Inflammatory macrophage treated with lipopolysaccharide for 4 hours (primary cell): ENCODE measurements at places on chromosomes 12 and 14.

DNA sequence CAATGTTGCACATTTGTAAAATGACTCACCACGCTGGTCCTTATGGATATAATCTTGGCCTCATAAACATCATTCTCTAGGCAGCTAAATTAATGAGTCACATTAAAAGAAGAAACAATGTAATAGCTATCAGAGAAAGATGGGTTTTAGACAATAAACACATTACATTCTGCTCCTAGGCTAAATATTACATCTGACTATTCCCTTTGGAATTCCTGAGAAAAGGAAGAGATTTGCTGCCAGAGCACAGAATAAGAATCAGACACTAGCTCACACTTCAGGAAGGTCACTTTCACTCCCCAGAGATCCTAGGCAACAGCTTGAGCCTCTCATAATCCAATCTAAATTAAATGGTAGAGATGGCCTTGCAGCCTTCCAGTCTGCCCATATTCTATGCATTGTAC is 218.2 kb downstream of the PTPRO start:
- no peak for DNase-seq

GRCh38 chr12:124616394-124617221 is 49.2 kb upstream of the NCOR2 start:
- DNase-seq: peak; percentile 80

GRCh38 chr12:47839214-47839876 is 19.6 kb upstream of the HDAC7 start:
- no peak for DNase-seq

DNA sequence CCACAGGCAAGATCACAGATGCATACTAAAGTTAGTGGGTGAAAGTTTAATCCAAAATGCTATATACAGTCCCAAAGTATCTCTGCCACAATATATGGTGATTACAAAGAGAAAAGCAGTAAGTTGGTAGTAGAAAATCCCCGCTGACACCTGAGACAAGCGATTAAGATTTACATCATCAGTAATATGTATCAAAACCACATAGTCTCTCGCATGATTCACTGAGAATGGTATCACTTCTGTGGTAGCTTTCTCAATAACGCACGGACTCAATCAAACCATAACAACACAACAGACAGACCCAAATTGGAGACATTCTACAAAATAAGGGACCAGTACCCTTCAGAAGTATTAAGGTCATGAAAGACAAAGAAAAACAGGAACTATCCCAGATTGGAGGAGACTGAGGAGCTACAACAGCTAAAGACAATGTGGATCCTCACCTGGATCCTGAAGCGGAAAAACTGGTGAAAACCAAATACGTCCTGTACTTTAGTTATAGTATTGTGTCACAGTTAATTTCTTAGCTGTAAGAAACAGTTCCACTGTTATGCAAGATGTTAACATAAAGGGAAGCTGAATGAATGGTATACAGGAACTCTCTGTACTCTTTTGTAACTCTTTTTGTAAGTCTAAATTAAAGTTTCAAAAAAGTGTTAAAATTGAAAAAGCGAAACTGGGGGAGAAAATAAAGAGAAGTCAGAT is 51.0 kb downstream of the SPTLC2 start:
- peak; percentile 92 for DNase-seq

DNA sequence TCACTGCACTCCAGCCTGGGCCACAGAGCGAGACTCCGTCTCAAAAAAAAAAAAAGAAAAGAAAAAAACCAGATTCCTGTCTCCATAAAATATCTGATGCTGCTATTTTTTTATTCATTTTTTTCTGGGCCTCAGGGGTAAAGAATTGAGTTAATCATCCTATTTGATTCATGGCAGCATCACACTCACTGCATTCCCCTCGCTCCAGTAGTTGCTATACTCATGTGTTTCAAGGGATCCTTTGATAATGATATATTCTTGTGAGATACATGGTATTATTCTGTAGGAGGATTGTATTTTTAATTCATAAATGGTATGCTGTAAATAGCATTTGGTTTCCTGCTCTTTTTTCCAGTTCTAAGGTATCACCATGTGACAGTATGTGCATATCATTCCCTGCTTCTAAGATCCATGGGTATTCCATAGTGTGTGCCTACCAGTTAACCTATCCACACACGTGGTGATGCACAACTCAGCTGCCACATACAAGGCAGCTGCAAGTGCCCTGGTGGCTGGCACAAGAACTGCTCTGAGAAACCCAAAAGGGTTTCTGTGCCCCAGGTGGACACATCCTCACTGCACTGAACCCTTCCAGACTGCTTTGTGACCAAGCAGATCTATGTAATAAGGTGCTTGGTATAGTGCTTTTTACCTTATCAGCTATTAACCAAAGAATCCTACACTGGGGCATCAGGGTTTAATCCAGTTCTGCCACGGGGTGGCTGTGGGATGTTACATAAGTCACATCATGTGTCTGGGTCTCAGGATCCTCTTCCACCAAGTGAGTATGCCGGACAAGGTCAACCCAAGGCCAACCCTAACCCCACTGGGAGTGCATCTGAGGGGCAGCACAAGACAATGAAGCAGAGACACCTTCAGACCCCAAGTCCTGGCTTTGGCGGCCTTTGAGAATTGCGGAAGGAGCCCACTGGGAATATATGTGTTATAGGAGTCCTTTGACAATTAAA is 74.6 kb downstream of the ZFP36L1 start:
- peak; percentile 38 for DNase-seq

GRCh38 chr12:65924716-65925115 is 100.4 kb downstream of the HMGA2 start:
- no peak for DNase-seq

DNA sequence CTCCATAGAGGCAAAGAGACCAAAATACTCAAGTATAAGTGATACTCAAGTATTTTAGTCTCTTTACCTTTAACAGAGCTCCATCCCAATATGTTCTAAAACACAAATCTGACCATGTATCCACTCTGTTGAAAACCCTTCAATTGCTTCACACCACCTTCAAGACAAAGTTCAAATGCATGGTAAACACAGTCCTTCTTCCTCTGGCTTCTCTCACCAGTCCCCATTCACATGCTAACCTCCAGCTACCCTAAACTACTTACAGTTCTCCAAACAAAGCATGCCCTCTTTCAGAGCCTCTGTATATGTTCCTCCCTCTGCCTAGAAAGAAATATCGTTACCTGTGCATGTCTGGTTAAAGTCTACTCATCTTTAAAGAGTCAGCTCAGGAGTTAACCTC is 100.2 kb downstream of the NUMB start:
- no peak for DNase-seq

- no peak for DNase-seq
Measured at GRCh38 chr12:116891019-116891418, 9.8 kb upstream of the HRK start.

DNA sequence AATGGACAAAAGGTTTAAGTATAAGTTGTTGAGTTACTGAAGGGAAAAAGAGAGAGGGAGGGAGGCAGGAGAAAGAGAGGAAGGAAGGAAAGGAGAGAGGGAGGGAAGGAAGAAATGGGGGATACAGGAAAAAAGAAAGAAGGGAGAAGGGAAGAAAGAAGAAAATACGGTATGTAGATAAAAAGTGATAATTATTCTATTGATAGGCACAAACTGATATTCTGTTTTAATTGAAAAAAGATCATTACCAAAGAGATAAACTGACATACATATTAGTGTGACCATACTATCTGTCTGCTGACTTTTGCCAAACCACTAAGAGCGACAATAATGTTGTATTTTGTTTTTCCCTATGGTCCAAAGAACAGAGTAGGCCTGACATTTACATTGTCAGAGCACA is 154.5 kb downstream of the LRFN5 start:
- no peak for DNase-seq

GRCh38 chr14:101233808-101234207 is 327.5 kb upstream of the DIO3 start:
- no peak for DNase-seq

- DNase-seq: no peak
Measured at GRCh38 chr14:68702135-68702534, 90.7 kb downstream of the ZFP36L1 start.

DNA sequence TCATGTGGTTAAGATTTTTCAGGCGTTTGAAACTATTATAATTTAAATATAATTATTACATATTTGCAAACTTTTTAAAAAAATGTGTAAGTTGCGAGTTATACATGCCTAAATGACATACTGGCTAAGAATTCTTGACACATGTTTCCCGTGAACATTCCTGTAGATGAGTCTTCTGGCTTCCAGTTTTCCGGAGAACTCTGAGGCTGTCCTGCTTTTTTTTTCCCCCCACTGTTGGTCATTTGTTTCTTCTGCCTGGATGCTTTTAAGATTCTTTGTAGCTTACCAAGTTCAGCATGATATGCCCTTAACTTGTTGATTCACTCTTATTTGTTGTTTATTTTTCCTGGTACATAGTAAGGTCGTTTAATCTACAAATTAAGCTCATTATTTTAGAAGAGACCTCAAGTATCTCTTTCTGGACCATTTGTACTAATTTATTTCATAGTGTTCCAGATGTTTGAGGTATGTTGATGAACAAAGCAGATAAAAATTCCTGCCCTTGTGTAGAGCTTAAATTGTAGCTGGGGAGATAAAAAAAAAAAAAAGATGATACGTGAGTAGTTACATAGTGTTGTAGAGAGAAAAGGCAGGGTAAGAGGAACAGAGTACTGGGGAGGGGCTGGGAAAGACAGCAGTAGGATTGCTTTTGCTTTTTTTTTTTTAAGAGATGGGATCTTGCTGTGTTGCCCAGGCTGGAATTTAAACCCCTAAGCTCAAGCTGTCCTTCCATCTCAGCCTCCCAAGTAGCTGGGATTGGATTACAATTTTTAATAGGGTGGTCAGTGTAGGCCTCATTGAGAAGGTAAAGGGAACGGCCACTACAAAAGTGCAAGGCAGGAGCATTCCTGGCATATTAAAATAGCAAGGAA is 32.8 kb downstream of the ARHGAP5 start:
- DNase-seq: no peak

DNA sequence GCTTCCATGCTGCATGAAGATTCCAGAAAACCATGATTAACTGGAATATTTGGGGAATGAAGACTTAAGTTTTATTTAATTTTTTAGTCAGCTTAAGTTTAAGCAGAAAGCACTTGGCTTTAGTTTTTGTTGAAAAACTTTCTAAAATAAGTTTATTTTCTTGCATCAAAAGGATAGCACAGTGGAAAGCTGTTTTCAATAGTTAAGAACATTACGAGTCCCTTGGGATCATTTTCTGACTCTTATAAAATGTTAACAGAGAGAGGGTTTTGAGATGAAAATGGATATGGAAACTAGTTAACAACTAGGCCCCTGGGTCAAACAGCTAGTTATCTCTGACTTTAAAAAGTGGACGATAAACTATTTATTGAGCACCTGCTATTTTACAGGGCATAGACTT is 181.9 kb upstream of the SLC38A2 start:
- DNase-seq: no peak

GRCh38 chr12:108807476-108807875 is 49.9 kb downstream of the SSH1 start:
- no peak for DNase-seq

DNA sequence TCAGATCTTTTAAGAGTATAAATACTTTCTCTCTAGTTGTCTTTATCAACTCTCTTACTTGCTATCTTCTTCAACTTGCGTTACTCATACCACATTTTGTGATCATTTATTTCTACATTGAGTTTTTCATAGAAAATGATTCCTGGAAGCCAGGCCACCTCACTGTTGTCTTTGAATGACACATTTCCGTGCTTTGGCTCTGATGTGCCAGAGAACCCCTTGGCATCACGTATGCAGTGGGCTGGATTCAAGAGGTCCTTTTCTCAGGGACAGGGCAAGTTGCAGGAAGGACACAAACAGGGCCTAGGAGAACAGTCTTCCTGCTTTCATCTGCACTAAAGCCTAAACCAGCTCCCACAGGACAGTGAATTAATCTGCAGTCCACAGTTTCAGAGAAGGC is 70.3 kb upstream of the PYGL start:
- no peak for DNase-seq

DNA sequence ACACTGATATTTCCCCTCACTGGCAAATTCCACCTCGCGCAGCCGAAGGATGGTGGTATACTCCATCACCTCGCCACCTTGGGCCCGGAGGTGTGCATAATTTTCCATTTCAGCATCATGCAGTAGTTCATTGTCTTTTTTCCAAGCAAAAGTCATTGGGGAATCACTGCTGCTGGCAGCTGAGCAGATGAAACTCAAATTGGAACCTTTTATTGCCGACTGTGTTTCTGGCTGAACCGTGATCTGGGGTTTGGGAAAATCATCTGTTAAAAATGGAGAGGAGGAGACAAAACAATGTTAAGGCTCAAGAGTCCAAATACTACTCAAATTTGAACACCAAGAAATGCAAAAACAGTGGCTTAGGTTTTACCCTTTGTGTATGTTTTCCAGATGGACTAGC is 39.7 kb downstream of the LRIG3 start:
- no peak for DNase-seq

- peak; percentile 42 for DNase-seq
Measured at GRCh38 chr14:77707355-77707723, 484 bp downstream of the ALKBH1 start.

DNA sequence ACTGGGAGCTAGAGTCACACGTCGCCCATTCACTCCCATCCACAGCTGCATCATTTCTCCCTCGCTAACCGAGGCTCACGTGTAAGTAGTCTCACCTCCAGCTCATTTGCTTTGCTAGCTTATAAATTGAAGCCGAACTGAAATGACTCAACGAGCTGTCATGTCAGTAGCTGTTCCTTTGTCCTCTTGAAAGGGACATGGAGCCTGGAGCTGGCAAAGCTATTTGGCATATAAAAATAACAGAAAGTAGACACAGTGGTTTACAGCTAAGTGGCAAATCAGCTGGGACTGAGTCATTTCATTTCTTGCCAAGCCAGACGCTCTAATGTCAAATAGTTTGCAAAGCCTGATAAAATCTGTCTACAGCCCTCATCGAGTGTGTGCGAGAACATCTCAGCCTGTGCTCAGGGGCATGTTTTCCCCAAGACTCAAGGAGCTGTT is 114.4 kb upstream of the TMEM233 start:
- DNase-seq: no peak

DNA sequence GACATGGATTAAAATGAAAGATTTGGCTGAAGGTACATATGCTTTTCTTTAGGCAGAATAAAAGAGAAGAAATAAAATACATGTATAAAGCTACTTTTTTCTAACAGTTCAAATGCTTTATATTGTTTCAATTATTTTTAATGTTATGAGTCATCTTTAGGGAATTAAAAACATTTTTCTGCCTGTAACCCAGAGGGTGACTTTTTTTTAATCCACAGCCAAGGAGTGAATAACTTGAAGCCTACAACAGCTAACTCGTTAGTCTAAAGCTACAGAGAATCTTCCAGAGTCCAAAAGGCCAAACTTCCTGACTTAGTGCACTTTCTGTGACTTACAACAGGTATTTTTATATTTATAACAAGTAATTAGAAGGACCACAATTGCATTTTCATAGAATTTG is 151.6 kb downstream of the SEC23A start:
- no peak for DNase-seq

DNA sequence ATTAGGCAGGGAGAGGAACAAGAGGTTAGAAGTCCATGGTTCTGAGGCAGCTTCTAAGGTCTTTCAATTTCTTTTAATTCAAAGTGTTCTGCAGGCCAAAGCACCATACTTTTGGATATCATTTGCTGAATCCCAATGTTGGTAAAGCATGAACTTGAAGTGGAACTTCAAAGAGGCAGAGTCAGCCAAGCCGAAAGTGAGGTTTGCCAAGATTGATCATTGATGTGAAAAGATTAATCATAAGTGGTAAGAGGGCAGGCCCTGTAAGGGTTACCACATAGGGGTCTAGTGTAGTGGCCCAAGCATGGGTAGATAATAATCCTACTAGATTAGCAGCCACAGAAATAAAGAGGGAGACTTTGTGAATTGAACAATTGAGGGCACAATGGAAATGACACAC is 191.7 kb upstream of the DIO2 start:
- no peak for DNase-seq
